CD4-positive, alpha-beta T cell treated with Interleukin-2 at 100 ng/mL for 4 hours (primary cell): ENCODE measurements at places on chromosomes 2 and 18.

GRCh38 chr18:51236225-51236624 lies 38.7 kb upstream of the MEX3C start:
- DNase-seq, result no peak

DNA sequence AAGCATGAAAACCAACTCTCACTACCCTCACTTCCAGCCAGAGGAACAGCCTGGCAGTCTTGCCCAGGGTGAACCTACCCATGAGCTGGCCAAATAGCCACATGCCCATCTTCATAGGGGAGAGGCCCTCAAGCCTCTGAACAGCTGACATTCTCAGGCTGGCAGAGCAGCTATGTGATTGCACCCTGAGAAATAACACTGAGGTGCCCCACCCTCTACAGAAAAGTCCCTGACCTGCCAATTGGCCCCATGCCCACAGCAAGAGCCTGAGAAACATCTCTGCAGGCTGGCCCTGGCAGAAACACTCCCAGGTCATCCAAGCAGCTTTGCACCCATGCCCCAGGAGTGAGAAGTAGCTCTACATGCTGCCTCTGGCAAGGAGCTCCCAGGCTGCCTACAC lies 127.4 kb upstream of the OTX1 start:
- no peak for DNase-seq

DNA sequence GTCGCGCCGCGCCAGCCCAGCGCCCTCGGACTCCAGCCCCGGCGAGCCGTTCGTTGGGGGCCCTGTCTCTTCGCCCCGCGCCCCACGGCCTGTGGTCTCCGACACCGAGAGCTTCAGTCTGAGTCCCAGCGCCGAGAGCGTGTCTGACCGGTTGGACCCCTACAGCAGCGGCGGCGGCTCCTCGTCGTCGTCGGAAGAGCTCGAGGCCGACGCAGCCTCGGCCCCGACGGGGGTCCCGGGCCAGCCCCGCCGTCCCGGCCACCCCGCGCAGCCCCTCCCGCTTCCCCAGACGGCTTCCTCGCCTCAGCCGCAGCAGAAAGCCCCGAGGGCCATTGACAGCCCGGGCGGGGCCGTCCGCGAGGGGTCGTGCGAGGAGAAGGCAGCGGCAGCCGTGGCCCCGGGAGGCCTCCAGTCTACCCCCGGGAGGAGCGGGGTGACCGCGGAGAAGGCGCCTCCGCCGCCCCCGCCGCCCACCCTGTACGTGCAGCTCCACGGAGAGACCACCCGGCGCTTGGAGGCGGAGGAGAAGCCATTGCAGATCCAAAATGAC lies 1.4 kb downstream of the PHLPP1 start:
- peak; percentile 15 for DNase-seq

DNA sequence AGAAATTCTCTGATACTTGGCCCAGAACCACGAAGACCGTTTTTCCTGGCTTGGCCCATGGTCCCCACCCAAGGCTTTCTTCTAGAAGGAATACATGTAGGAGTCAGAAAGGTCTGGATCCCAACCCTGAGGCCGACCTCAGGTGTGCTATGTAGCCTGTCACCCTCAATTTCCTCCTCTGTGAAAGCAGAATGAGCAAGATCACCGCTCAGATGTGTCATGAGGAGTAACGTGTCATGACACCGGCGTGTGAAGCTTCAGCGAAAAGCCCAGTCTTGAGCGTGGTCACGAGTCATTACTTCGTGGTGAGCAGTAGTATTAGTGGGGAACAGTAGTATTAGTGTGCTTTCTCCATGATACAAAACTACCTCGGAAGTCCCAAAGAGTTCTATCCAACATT lies 103.4 kb downstream of the ALPK2 start:
- DNase-seq, result no peak

- no peak for DNase-seq
Measured at GRCh38 chr2:70203086-70203485, 12.3 kb upstream of the C2orf42 start.
